ENCODE measurements at places on chromosomes 4 and X.

GRCh38 chrX:32185160-32185559, 1026.2 kb downstream of the DMD start:
- no peak for DNase-seq

DNA sequence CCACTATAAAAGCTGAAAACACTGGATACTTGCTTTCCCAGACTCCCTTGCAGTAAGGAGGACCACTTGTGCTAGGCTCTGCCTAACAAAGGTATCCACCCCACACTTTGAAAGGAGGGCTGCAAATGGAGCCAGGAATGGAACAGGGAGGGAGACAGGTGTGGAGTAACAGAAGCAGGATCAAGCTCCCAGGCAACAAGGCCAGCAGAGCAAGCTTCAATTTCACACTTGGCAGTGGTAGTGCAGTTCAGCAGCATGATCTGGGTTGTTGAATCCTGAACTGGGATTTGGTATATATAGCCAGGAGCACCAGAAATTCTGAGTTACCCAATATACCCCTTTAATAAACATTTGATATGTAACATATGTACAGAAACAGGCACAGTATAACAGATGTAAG, 9.8 kb downstream of the LAMP2 start:
- no peak for DNase-seq

GRCh38 chr4:165628572-165628971, 244.5 kb upstream of the TLL1 start:
- no peak for DNase-seq

- DNase-seq = no peak
These were observed 176.6 kb upstream of the EMCN start for GRCh38 chr4:100694467-100694866.

DNA sequence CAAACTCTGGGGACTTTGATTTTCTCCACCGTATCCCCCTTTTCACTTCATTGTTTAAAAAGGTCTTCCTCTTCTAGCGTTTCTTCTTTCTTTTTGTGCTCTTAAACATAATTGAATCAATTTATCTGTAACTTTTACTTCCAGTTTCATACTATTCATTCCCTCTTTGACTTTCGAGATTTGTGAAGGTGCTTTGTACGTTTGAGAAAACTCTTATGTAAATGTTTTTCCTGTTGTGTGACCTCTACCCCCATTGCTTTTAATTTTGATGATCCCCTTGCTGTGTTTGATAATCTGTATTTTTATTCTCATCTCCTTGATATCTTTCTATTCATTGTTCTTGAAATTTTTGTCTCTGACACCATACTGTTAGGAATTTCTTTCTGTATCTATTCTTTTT, 4.8 kb downstream of the USP38 start:
- no peak for DNase-seq

DNA sequence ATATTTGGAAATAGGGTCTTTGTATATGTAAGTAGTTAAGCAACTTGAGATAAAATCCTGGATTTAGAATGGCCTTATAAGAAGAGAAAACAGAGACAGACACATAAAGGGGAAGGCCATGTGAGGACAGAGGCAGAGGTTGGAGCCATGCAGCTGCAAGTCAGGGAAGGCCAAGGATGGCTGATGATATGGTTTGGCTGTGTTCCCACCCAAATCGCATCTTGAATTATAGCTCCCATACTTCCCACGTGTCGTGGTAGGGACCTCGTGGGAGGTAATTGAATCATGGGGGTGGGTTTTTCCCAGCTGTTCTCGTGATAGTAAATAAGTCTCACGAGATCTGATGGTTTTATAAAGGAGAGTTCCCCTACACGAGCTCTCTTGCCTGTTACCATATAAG, 76.3 kb downstream of the STK32B start:
- DNase-seq = no peak

GRCh38 chrX:108091878-108092291, 307 bp downstream of the ATG4A start:
- DNase-seq = no peak

DNA sequence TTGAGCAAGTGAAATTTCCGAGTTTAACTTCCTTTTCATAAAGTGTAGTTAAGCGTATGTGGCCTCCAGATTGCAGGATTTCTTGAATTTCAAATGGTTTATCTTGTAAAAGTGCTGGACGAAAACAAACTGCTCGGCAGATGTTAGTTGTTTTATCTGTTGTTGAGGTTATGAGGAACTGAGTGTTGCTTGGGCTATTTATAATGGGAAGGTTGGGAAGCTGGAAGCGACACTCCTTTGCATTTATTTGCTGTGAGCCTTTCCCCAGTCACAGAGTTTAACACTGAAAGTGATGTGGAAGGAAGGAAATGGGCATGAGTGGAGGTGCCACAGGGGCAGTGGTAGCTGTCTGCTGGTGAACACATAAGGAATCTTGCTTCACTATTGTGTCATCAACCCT, 284.9 kb downstream of the PCDH7 start:
- DNase-seq = no peak

- DNase-seq = no peak
These were observed 1804.3 kb upstream of the PCDH10 start for GRCh38 chr4:131344761-131345160.

DNA sequence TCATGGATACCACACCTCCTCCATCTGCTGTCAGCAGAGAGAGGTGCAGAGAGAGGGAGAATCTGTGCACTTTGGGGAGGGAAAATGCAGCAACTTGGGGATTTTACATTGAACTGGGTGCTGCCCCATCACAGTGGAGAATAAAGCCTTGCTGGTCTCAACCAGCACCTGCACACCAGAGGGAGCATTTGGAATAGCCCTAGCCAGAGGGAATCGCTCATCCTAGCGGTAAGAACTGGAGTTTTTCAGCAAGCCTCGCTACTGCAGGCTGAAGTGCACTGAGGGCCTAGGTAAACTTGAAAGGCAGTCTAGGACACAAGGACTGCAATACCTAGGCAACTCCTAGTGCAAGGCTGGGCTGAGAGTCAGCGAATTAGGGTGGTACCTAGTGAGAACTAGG, 148.7 kb downstream of the KDR start:
- no peak for DNase-seq

DNA sequence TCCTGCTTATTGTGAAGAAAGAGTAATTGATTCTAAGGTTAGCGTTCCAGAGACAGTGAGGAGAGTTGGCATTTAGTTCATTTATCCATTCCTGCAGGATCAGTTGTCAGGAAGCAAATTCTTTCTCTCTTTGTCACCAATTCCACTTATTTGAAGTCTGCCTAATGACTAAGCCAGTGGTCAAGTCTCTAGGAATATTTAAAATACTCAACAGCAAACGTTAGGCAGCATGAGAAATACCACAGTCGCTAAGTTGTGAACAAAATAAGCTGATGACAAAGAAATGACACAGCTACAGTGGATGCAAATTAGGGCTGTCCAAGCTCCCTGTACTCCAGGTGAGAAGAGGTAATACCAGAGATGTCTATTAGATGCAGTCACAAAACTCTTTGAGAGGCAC, 6.6 kb upstream of the MAGEB17 start:
- peak; percentile 73 for DNase-seq

- no peak for DNase-seq
These were observed at the start of gene SPOCK3 for GRCh38 chr4:167234316-167234881. TSS of gene SPOCK3 (minus strand) at chr4:167234494.

GRCh38 chr4:83179205-83179604, 64.7 kb upstream of the PLAC8 start:
- DNase-seq = no peak

DNA sequence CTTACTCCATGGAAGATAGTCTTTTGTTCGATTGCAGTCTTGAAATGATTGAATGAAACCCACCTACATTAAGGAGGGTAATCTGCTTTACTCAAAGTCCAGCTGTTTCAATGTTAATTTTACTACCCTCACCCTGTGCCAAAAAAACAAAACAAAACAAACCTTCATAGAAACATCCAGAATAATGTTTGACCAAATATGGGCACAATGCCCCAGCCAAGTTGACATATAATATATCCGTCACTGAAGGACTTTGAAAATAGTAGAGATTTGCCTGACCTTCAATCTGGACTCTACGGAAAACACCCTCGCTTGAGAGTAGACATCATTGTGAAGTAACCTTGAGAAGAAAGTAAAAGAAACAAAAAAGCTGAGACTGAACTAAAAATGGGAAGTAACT, 550.5 kb upstream of the SMIM31 start:
- DNase-seq = no peak

DNA sequence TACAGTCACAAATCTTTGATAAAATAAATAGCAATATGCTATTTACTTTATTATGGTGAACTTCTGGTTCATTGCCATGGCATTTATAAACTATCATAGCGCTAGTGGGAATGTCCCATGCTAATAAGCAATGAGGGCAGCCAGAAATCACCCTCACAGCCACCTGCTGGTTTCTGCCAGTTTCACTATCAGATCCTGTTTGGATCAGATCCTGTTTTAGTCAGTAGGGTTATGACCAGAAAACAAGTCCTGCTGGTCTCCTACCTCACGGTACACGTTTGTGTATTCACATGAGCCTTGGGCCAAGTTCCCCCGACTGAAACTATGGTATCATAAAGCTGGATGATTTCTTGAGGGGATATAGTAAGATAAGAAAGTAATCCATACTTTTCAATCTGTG, 17.7 kb downstream of the FOXR2 start:
- no peak for DNase-seq

GRCh38 chr4:99661907-99662306, 4.3 kb upstream of the C4orf54 start:
- DNase-seq = no peak

GRCh38 chrX:12685541-12685940, 105.7 kb upstream of the PRPS2 start:
- no peak for DNase-seq
